Left renal cortex interstitium (tissue), 4 donors: ENCODE measurements at places on chromosomes 7 and 10.

GRCh38 chr10:76169246-76169645, 737.8 kb downstream of the LRMDA start:
- DNase-seq = no peak

DNA sequence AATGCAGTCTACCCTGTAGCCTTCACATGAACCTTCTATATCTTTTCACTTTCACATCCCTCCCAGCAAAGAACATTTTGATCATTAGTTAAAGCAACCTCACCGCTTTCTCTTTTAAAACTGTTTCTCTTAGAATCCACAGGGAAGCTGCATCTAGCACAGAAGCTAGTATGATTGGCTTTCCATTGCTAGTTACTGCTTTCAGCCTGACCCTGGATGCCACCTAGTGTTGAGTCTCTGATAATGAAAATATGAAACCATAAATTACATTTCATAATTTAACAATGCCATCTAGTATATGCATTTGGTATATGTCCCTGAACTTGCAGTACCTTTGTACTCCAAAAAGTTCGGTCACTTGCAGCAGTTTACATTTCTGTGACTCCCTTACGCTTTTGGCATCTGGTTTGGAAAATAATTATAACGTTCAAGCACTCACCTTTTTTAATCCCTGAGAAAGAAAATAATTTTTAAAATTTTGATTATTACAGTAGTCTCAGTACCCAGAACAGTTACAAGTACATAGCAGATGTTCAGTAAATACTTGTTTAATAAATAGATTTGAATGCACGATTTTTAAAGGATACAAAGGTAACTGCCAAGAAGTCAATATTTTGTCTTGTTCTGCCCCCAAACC, 22.7 kb downstream of the CISD1 start:
- DNase-seq = no peak

GRCh38 chr7:91288208-91288824, 24.1 kb downstream of the FZD1 start:
- no peak for DNase-seq

DNA sequence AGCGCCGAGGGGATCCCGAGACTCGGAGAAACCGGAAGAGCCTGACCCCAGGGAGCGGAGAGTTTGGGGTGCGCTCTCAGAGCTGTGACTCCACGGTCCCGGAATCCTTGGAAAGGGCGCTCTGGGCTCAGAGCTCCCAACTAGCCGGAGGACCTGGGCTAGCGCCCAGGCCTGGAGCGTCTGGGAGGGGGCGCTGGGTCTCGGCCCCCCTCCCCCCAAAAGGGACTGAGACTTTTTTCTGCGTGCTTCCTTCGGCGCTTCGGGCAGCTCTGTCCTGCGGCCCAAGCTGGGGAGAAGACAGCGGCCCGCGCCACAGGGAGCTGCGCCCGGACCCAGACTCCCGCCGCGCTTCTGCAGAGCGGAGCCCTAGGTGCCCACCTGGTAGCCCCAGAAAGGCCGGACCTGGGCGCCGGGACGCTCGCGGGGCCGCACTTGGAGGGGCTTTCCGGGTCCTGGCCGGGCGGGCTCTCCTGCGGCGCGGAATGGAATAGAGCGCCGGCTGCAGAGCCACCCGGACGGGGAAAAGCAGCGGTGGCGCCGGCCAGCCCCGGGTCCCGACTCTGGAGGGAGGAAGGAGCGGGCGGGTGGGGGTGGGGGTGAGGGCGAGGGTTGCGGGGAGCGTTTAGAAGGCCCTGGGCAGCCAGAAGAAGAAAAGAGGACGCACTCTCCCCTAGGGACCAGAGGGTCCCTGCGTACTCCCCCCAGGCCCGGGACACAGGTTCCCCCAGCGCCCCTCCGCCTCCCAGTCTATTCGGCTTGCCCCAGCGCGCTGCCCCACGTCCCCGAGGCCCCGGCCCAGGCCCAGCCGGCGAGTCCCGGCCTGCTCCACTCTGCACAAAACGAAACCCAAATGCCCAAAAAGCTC, 4.7 kb downstream of the ZNF503 start:
- no peak for DNase-seq

DNA sequence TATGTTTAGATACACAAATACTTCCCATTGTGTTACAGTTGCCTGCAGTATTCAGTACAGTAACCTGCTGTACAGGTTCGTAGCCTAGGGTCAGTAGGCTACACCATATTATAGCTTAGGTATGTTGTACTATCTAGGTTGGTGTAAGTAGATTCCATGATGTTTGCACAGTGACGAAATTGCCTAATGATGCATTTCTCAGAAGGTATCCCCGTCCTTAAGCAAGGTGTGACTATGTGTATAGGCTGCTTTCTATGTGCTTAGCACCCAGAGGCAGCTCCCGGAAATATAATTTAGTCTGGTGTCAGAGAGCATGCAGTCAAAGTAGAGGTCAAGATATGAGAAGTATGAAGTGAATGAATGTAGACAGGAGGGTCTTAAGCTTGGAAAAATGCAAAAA, 9.8 kb downstream of the MAPK8 start:
- no peak for DNase-seq

GRCh38 chr10:90982406-90983008, 61.6 kb upstream of the ANKRD1 start:
- DNase-seq = no peak

- no peak for DNase-seq
These were observed at the start of gene PON1 for GRCh38 chr7:95324431-95324830. Gene PON1 (minus strand): TSS chr7:95324532. CDS start chr7:95324475, 57 bp downstream.

GRCh38 chr7:3301449-3301731, 338 bp downstream of the SDK1 start:
- no peak for DNase-seq

DNA sequence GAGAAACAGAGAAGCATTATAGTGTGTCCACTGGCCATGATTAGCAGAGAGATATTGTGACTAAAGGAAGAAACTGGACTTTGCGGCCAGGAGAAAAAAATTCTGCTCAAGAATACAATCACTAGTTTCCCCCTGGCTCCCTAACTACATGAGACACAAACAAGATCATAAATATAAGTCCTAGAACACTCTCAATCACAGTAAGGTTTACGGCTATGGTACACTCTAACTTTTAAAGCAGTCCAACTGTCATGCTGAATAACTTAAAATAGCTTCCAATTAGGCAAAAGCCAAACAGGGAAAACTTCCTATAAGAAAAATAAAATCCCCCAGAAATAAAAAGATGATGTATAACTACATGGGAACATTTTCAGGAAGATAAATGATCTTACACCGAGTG, 132.1 kb downstream of the STRA8 start:
- DNase-seq = no peak

GRCh38 chr10:117885206-117885829, 161.4 kb downstream of the RAB11FIP2 start:
- DNase-seq = no peak

GRCh38 chr7:156218544-156219306, 406.5 kb upstream of the SHH start:
- DNase-seq = no peak

- DNase-seq = no peak
These were observed 170.2 kb downstream of the PPP1R17 start for GRCh38 chr7:31857172-31857571.

- DNase-seq = no peak
These were observed 34.6 kb upstream of the ANTXRL start for GRCh38 chr10:46251857-46252847.

DNA sequence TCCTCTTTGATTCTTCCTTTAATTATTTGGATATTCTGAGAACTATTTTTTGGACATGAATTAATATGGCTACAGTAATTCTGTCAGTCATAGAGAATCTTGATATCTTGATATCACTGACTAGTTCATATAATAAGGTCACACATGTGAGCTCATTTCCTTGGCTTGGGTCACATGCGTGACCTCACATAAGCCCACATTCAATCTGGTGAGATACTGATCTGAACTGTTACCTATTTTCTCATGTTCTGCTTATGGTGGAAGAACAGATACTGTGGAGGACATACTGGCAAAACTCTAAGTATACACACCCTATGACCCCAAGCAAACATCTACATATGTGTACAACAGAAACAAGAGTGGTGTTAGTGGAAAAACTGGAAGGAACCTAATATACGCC, 44.1 kb downstream of the CUL2 start:
- DNase-seq = no peak

- DNase-seq = no peak
These were observed 214.1 kb downstream of the ADK start for GRCh38 chr10:74365109-74365508.

DNA sequence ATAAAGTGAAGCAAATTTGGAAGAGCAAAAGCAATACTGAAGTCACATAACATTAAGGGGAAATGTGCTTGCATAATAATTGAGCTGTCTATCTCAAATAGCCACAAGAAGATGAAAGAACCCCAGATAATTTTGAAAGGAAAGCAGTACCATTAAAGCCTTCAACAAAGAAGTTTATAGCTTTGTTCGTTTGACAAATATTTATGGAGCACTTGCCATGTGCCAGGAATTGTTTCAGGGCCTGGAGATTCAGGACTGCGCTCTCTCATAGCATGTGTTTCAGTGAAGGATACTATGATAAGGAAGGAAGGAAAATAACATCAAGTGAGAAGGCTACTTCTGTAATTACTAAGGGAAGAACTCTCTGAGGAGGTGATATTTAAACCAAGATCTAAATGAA, 212.3 kb upstream of the CSTF2T start:
- DNase-seq = no peak

GRCh38 chr10:95049919-95050318, 19.4 kb downstream of the CYP2C8 start:
- DNase-seq = no peak

GRCh38 chr7:126411032-126411820, 841.5 kb downstream of the GRM8 start:
- DNase-seq = no peak

- DNase-seq = no peak
These were observed 298.5 kb downstream of the NEBL start for GRCh38 chr10:20598590-20598989.
